Left ventricle myocardium inferior (tissue), 1 donor: ENCODE measurements at places on chromosomes 5 and 9.

- DNase-seq = no peak
Measured at GRCh38 chr5:17794815-17795214, 160.6 kb downstream of the TAF11L14 start.

DNA sequence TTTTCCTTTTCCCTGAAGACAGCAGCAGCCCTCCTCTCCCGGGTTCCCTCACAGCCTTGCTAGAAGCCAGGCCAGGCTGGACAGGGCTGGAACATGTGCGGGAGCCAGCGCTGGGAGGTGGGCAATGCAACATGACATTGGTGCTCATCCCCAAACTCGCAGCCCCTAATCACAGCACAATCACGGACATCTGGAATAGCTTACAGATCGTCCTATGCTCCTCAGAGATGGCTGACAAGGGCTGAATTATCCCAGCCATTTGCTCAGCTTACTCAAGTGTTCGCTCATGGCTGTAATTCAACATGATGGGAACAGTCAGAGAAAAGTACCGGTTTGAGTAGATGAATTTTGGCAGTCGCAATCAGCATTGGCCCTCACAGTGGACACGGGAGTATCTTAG is 49.8 kb downstream of the FSTL4 start:
- no peak for DNase-seq

DNA sequence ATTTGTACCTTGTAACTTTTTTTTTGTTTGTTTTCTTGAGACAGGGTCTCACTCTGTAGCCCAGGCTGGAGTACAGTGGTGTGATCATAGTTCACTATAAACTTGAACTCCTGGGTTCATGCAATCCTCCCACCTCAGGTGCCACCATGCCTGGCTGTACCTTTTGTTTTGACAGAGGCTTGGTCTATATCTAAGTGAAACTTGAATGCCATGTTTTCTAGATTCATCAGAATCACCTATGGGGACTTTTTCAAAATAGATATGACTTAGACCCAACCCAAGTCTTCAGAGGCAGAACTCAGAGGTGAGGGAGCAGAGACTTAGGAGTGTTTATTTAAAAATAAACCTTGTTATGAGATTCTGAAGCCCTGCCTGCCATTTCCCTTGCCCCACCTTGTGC is 128.4 kb downstream of the PTTG1 start:
- no peak for DNase-seq

DNA sequence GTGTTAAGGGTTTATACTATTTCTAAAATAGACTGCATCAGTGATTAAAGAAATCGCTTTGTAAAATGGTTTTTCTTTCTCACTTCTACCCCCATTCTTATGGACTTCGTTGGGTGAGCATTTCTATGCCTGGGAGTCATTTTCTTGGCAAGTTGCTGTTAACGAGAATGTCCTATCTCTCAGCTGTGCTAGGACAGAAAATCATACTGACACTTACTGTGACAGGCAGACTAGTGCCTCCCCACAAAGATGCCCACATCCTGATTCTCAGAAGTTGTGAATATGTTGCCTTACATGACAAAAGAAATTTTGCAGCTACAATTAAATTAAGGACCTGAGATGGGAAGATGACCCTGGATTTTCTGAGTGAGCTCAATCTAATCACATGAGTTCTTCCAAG is 65.1 kb upstream of the NMUR2 start:
- no peak for DNase-seq

DNA sequence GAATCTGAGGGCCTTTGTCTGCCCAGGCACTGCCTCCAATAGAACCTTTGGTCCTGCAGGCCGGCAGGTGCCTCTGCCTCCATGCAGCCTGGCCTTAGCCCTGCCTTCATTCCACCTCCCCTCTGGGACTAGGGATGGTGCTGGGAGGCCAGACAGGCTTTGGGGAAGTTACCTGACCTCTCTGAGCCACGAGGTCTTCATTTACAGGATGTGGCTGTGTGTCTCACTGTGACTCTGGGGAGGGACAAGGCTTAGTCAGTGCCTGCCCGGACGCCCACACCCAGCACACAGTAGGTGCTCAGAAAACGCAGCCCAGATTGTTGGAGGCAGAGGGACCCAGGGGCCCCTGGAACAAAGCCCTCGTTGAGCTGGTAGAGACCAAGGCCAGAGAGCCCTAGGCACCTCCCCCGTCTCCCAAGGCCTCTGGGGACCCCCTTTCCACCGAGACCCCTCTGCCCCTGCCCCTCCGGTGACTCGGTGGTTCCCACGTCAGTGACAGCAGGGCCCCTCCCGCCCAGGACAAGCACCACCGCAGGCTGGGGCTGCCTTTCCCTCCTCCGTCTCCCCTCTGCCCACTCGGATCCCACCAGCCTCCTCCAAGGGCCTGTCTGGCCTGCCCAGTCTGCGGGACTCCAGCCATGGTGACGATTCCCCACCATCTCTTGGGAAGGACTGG is 46.9 kb upstream of the EGFL7 start:
- peak; percentile 15 for DNase-seq

DNA sequence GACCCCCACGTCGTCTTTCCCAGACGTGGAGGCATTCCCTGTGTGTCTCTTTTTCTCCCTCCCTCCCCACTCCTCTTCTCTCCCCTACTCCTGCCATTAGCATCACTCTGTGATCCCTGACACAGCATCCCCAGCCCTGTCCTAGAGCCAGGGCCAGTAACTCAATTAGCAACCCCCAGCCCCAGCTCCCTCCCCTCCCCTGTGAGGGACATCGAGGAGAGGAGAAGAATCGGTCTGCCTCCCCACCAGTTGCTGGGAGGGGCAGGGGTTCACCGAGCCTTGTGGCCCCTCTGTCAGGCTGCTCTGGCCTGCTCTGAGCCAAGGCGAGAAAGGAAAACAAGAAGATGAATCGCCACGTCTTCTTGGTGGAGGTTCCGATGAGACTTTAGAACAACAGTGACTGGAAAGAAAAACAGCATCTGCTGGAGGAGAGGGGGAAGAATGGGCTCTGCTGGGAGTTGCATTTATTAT is 123.1 kb downstream of the PAPPA start:
- DNase-seq = no peak

GRCh38 chr5:171418316-171418981 is 998 bp upstream of the FGF18 start:
- DNase-seq = peak; percentile 81
